ENCODE measurements at places on chromosomes 5 and 9.

DNA sequence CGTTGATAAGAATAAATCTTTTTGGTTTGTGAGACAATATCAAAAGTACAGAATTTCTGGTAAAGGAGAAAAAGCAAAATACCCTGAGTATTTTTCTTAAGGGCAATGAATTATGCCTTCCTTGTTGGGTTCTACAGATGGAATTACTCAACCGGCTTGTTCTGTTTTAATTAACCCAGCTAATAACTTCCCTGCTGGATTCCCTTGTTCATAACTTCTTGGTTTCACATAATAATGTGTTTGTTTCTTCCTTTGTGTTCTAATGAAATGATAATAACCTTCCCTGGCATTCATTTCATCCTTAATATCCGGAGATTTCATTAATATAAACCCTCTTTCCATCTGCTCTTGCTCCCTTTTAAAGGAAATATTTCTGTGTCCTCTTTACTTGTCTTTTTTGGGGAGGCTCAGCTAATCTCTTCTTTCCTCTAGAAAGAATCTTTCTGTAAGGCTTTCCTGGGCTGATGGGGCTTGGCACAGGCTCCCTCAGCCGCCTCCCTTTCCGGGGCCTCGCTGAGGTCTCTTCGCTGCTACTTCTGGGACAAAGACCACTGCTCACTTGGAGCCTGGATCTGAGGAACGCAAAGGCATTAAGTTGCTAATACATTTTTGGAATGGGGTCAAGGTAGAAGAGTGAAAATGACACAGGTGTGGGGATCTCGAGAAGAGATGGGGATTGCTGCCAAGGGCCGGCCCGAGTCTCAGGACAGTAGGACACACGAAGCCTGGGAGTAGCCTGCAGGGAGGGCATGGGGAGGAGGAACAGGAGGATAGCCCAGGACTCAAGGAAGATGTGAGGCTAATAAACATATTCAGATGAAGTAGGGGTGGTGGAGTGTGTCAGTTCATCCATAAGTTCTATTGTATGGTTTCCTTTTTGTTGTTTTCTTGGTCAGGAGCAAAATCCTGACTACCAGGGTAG, 118.5 kb downstream of the NRG2 start:
- no peak for DNase-seq

- no peak for DNase-seq
Observed at GRCh38 chr9:92944921-92945320, 2.4 kb upstream of the FGD3 start.

- DNase-seq: no peak
Observed at GRCh38 chr9:104313396-104314110, 190.5 kb upstream of the OR13F1 start.

DNA sequence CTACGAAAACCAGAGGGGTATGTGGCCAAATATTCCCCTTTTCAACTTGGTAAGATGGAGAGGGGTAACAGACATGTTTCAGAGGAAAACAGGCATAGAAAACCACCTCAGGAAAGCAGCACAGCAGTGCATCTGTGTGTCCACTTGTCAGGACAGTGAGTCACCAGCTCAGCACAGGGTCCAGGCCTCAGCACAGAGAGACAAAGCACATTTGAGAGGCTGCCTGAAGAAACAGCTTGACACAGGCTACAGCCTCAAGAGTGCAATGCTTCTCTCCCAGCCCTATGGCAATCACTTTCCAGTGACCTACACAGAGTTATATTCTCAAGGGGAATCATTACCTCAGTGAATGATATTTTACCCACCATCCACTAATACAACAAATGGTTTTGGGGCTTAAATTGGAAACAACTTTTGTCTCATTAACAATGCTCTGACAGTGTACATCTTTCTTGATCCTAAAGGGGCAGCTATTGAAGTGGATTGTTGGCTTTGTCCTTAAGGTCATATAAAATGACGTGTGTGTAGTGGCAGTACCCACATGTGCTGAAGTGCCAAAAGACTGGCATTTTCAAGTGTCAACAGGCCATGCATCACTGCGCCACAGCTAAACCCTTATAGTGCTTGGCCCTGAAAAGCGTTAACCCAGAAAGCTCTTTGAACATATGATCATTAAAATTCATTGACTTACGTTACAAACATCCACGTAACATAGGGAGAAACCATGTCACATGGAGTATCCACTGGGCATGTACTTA, 46.4 kb downstream of the ERMP1 start:
- no peak for DNase-seq

DNA sequence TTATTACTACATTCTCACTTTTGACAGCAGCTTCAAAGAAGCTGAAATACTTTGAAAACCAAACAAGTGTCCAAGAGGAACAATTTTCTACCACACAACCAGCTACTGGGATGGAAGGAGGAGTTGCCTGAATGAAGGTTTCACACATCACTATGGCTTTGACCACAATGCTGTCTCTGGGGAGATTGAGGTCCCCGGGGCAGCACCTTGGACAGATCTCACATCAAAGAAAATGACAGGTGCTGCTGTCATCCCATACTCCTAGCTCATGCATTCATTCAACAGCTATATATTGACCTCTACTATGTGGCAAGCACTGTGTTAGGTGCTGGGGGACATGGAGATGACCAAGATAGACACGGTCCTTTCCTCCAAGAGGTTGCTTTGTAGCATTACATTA, 233.2 kb upstream of the RASEF start:
- no peak for DNase-seq

DNA sequence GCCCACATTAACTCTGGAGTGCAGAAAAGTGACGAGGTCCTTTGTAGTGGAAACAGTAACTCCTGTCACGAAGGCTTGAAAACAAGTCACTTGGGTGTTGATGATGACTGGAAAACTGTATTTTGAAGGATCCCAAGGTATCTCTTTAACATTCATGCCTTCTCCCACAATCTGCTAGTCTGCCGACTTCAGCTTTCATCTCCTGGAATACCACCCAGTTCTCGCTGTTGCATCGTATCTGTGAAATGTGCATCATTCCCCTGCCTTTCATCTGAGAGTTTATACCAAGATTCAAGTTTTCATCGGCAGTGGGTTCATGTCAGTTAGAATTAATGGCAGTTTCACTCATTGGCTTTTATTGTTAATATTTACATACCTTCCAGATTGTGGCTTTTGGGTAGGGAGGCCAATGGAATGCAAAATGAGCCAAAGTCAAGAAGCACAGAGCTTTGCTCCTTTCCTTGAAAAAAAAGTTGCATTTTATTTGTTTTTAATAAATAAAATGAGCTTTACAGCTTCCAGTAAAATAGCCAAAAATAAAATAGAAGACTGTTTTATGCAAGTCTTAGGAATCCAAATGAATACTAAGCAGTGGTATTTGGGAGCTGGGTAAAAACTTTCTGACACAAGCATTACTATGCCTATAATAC, 575.2 kb upstream of the WWC1 start:
- DNase-seq: no peak

DNA sequence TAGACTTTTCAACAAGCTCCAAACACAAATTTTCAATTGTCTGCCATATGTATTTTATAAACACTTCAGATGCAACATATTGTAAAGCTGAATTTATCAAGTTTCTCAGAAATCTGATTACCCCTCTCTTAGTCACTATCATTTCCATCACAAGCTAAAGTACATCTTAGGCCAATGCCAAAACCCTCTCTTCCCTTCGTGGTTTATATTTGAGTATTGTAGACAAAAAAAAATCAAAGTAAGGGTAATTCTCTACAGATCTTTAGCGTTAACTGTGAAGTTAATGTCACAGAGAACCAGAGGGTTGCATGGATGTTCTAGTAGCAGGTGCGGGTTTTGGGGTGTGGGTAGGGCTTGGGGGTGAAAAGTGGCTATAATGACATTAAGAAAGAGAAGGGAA, 387.7 kb upstream of the PTGER4 start:
- DNase-seq: no peak

DNA sequence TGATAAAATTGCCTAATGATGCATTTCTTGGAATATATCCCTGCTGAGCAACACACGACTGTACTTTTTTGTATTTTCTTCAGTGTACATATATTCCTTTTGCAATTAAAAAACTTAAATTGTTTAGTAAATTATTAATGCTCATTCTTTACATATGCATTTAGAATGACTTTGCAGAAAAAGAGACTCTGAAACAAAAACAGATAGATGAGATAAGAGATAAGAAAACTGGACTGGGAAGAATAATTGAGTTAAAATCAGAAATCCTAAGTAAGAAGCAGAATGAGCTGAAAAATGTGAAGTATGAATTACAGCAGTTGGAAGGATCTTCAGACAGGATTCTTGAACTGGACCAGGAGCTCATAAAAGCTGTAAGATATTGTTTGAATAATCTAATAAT, 32.7 kb downstream of the RAD50 start:
- no peak for DNase-seq

GRCh38 chr5:30195036-30195435, 998.5 kb upstream of the CDH6 start:
- DNase-seq: no peak

DNA sequence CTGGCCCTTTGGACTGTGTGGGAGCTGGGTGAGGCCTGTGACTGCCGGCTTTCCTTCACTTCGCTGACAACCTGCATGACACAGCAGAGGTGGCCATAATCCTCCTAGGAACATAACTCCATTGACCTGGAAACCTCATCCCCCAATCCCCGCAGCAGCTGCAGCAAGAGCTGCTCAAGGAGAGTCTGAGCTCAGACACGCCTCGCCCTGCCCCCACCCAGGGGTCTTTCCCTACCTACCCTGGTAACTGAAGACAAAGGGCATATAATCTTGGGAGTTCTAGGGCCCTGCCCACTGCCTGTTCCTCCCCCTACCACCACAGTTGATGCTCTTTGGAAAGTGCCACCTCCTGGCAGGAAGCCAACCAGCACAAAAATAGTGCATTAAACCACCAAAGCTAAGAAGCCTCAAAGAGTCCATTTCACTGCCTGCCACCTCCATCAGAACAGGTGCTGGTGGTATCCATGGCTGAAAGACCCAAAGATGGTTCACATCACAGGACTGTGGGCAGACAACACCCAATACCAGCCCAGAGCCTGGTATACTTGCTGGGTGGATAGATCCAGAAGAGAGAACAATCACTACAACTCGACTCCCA, 18.4 kb downstream of the TRIM36 start:
- no peak for DNase-seq

GRCh38 chr5:53613061-53613460, 52.6 kb downstream of the NDUFS4 start:
- no peak for DNase-seq

- no peak for DNase-seq
Observed at GRCh38 chr9:132671620-132672412, 1.6 kb downstream of the GTF3C4 start.

- DNase-seq: no peak
Observed at GRCh38 chr5:140178086-140178410, 3.1 kb downstream of the CYSTM1 start.

DNA sequence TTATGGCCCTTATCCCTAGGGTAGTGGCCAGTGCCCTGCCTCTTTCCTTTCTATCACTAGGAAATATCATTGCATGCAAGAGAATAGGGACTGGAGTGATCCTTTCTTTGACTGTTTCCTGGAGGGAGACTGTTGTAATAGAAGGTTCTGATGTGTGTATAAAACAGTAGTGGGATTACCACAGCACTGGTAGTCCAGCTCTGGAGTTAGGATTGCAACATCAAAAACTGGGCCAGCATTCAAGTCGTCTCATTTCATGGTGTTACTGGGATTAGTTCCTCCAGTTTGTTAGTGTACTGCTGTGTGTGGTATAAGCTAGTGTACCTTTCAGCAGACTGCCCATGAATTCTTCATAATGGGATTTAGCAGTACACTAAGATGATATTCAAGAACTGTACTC, 45.8 kb downstream of the KIAA1958 start:
- DNase-seq: no peak

DNA sequence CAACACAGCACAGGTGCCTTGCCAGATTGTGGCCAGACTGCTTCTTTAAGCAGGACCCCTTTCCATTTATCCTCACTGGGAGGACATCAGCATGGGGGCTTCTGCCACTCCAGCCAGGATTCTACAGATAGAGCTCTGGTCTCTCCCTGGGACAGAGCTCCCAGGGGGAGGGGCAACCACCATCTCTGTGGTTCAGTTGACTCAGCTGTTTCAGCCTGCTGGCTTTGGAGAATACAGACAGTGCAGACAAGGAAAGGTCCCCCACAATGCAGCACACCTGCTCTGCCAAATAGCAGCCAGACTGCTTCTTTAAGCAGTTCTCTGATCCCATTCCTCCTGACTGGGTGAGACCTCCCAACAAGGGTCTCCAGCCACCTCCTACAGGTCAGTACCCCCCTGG, 132.8 kb downstream of the OR2K2 start:
- no peak for DNase-seq

DNA sequence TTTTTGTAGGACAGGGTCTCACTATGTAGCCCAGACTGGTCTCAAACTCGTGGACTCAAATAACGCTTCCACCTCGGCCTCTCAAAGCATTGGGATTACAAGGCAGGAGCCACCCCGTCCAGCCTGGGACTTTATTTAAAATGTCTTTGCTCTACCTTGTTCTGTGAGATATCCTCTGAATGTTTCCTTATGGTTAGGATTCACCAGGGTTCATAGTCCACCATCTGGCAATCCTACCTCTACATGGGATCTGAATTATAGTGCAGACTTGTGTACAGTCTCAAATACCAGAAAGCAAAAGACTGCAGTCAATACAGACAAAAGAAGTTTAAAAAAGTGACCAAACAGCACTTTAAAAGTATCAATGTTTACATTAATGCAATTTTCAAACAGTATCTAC, 10.1 kb downstream of the ISCA1 start:
- DNase-seq: no peak

- DNase-seq: no peak
Observed at GRCh38 chr9:71626395-71626794, 141.9 kb downstream of the CEMIP2 start.

DNA sequence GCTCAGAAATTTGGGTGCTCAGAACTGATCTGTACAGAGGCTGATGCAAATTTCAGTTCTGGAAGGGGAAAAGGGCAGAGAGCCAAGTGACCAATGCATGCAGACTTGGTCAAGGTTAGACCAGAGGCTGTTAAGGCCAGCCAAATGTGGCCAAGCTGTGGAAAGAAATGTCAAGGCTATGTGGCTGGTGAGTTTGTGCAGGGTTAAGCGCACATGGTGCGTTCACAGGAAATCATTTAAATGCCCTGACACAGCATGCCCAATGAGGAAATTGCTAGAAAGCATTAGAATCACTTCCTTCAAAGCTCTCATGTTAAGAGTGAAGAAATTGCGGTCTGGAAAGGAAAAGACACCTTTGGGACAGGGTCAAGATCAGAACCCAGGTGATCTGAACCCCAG, 58.0 kb downstream of the PTPN3 start:
- DNase-seq: no peak

GRCh38 chr5:99104538-99105132, 175.8 kb upstream of the CHD1 start:
- no peak for DNase-seq
